ENCODE measurements at places on chromosomes 5 and 9. TPM values are rescaled to one million over a fixed set of nuclear protein-coding genes. Genes with fewer than 3 reads are reported as not detected.

GRCh38 chr9:126633881-126634558, 20.3 kb downstream of the LMX1B start:
- no peak for DNase-seq

GRCh38 chr5:77635067-77635916, 3.2 kb downstream of the OTP start:
- DNase-seq, result no peak

GRCh38 chr5:128083811-128084227, 253 bp downstream of the SLC12A2 start:
- peak; percentile 65 for DNase-seq

GRCh38 chr9:109320331-109320741, 523 bp downstream of the EPB41L4B start:
- no peak for DNase-seq

GRCh38 chr5:145025775-145026174, 809.4 kb downstream of the PRELID2 start:
- no peak for DNase-seq

DNA sequence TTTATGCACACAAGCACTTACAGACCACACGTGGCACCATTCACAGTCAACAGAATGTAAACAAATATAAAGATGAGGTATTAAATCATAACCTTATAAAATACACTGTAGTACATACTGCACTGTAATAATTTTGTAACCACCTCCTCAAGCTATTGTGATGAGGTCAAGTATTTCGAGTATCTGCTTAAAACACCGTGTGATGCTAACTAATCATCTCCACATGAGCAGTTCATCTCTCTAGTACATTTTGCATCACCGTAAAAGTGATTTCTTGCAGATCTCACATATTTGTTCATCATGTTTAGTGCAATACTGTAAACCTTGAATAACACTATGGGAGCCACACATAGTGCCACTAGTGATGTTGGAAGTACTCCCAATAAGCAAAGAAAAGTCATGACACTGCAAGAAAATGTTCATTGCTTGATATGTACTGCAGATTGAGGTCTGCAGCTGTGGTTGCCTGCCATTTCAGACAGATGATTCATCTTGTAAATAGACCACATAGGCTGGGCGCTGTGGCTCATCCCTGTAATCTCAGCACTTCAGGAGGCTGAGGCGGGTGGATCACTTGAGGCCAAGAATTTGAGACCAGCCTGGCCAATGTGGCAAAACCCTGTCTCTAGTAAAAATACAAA, 44.3 kb downstream of the FOXB2 start:
- no peak for DNase-seq

GRCh38 chr5:73558950-73559349, 6.5 kb downstream of the ANKRA2 start:
- no peak for DNase-seq

DNA sequence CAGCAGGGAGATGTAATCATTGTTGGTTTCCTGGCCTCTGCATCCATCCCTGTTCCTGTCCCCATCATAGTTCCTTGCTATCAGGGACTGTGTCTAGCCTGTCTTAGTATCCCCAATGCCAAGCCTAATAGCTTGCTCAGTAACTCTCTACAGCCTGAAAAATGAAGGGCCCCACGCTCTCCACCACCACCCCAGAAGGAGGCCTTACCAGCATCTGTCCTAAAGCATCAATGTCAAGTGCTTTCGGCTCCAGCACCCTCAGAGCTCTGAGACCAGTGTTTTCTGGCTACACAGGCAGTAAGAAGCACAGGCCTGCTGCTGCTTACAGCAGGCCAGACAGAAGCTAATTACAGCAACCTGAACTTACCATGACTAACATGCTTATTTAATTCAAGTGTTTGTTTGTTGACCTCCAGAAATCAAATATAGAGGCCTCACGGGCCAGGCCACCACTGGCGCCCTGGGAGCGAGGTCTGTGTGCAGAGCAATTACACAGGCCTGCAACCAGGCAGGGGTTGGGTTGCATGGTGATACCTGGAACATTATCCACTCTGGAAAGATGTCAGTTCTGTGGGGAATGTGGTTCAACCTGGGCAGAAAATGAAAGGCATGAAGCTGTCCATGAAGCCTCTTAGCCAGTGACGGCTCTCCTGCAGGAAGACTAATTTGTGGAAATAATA, 124.3 kb downstream of the SLC1A3 start:
- no peak for DNase-seq

GRCh38 chr9:86349271-86349670, 4.9 kb downstream of the TUT7 start:
- no peak for DNase-seq

DNA sequence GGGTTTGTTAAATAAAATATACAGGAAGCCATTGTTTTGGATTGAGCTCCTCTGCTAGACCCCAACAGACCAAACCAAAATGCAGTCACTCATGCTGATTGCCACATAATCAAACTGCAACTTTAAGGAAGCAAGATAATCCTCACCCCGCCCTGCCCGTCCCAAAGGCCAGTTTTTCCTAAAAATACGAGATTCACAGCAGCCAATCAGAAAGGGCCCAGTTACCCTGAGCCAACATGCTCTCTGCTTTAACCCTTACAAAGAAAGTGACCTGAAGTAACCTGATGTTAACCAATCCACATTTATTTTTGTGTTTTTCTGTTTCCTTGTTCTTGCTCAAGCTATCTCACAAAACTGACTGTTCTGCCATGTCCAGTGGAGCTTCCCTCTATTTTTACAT, 21.5 kb upstream of the RNF20 start:
- DNase-seq, result no peak

DNA sequence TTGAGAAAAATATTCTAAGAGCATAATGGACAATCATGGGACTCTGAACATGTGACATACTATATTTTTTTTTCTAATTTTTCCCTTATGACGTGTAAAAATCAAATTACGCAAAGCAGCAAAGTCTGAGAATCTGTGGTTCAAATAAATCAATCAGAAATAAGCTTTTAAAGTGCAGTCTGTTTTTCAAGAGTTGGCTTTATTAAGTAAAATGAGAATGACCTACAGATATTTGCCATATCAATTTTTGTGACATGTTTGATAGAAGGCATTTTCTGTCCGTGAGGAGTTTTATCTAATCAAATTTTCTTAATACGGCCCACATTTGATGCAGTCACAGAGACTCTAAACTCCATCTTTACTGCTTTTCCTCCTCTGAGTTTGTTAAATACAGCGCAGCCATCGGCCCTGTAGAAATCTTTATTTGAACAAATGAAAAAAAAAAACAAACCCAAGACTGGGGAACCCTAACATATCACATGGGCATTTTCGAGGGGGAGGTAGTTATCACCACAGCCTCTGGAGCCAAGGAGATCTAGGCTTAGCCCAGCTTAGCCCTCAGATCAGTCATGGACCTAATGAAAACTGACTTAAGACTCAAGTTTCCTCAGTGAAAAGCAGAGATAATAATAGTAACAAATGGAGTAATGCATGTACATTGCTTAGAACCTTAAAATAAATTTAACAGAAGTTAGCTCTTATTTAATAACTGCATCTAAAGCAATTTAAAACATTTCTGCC, 263.6 kb upstream of the C9orf72 start:
- DNase-seq, result no peak

GRCh38 chr9:116279230-116279629, 125.6 kb downstream of the PAPPA start:
- peak; percentile 72 for DNase-seq

- DNase-seq, result no peak
Measured at GRCh38 chr5:130710596-130710995, 454.5 kb downstream of the HINT1 start.

GRCh38 chr5:143576711-143577484, 173.4 kb upstream of the NR3C1 start:
- DNase-seq, result no peak

- no peak for DNase-seq
Measured at GRCh38 chr5:120630550-120630949, 166.4 kb downstream of the PRR16 start.

- DNase-seq, result no peak
Measured at GRCh38 chr5:147711019-147711418, 71.5 kb downstream of the JAKMIP2 start.

DNA sequence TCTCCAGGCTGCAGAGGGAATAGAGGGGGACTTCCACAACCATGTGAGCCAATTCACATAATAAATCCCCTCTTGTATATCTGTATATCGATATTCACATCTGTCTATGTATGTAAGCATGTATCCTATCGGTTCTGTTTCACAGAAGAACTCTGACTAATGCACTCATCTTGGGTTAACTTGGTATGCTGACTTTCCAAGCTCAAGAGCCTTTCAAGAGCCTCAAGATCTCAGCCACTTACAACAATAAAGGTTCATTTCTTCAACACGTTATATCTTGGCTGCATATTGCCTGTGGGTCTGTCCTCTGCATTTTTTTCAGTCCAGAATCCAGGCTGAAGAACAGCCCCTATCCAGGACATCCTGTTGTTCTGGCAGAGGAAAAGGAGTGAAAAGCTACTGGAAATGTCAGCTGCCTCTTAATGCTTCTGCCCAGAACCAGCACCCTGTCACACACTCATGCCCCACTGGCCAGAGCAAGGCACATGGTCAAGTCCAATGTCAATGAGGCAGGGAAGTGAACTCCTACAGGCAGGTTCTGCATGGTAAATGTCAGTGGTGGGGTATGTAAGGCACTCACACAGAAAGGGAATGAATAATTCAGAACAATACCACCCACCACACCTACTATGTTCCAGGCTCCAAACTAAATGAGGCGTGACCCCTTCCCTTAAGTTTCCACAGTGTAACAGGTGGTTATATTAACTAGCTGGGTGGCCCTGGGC, 91.6 kb upstream of the ICE1 start:
- no peak for DNase-seq

- no peak for DNase-seq
Measured at GRCh38 chr5:969408-969839, 39.2 kb upstream of the NKD2 start.

GRCh38 chr5:165622864-165623536, 2117.6 kb downstream of the MAT2B start:
- no peak for DNase-seq

- peak; percentile 43 for DNase-seq
Measured at GRCh38 chr5:96058084-96058483, 96.4 kb upstream of the ELL2 start.

GRCh38 chr5:125149110-125149509, 402.7 kb upstream of the ZNF608 start:
- no peak for DNase-seq

Gene KIF24
- total RNA-seq, result 3.7 TPM

Gene DDX41
- total RNA-seq, result 133 TPM

Gene TMEM215
- total RNA-seq, result 0.33 TPM

Gene CCDC152
- 0.13 TPM for total RNA-seq

Gene GDA
- total RNA-seq, result 3.6 TPM

Gene TRAF1
- 1.4 TPM for total RNA-seq

Gene CNTNAP3
- total RNA-seq, result 22.6 TPM

Gene ZER1
- total RNA-seq, result 24.2 TPM

Gene HTR4
- total RNA-seq, result not detected

Gene CDKN2B-AS1
- total RNA-seq, result not detected

Gene C9orf43
- total RNA-seq, result 0.57 TPM

Measured in H9 (cell line).